ENCODE measurements at places on chromosomes 6 and 20. TPM values are rescaled to one million over a fixed set of nuclear protein-coding genes. Genes with fewer than 3 reads are reported as not detected.

OSBPL2 gene
- 23.0 TPM for total RNA-seq

IL22RA2 gene
- total RNA-seq = not detected

SEL1L2 gene
- total RNA-seq = not detected

SEMG1 gene
- total RNA-seq = not detected

EYA4 gene
- total RNA-seq = 14.5 TPM

NNAT gene
- 1.2 TPM for total RNA-seq

SLC22A3 gene
- total RNA-seq = 2.9 TPM

PRL gene
- not detected for total RNA-seq

PRDM1 gene
- 3.4 TPM for total RNA-seq

ENPP4 gene
- total RNA-seq = 2.4 TPM

F13A1 gene
- total RNA-seq = under 0.01 TPM

ZNF451 gene
- total RNA-seq = 72.7 TPM

ZNF391 gene
- total RNA-seq = 1.7 TPM

PDE10A gene
- total RNA-seq = 2.3 TPM

Data from uterine smooth muscle cell (primary cell).